T-helper 17 cell (primary cell): ENCODE measurements at places on chromosomes 2 and 18. TPM values are rescaled to one million over a fixed set of nuclear protein-coding genes. Genes with fewer than 3 reads are reported as not detected.
A peak's percentile ranks its signal among the peaks of the same experiment; 100 is the strongest.

The FLACC1 gene
- 4.5 TPM for total RNA-seq

The CYP27C1 gene
- not detected for total RNA-seq

DNA sequence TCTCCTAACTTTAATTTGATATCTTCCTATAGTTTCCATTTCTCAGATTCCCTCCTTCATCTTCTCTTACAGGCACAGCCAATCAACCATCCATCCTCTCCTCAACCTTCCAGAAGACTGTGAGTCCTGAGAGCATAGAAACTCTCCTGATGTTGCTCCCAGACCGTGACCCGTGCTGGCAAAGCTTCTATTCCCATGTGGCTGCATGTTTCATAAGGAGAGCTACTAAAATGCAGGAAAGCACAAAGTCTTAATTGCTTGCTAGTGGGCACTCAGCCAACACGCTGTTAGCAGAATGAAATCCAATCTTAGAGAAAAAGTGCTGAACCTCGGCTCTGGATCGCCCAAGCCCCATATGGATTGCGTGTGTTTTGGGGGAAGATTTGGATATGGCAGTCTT lies 1244.7 kb upstream of the ZEB2 start:
- no peak for DNase-seq

The PARD6G gene
- total RNA-seq = 3.5 TPM

DNA sequence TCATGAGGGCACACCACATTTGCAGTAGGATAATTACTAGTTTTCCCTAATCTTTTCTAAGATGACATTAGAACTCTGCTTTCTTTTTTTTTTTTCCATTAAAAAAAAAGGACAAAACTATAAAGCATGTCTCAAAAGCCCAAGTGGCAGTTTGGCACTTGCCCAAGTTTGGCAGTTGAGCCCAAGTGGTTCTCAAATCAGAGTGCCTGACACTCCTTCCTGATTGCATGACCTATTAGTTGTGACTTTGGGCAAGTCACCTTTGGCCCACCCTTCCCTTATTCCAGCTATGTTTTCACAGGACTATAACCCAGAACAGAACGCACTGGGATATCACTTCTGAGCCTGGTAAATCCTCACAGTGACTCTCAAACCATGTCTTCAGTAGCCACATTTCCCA lies 273.0 kb downstream of the CCDC85A start:
- no peak for DNase-seq

- DNase-seq = no peak
These were observed 497.1 kb upstream of the KLHL29 start for GRCh38 chr2:22887845-22888244.

DNA sequence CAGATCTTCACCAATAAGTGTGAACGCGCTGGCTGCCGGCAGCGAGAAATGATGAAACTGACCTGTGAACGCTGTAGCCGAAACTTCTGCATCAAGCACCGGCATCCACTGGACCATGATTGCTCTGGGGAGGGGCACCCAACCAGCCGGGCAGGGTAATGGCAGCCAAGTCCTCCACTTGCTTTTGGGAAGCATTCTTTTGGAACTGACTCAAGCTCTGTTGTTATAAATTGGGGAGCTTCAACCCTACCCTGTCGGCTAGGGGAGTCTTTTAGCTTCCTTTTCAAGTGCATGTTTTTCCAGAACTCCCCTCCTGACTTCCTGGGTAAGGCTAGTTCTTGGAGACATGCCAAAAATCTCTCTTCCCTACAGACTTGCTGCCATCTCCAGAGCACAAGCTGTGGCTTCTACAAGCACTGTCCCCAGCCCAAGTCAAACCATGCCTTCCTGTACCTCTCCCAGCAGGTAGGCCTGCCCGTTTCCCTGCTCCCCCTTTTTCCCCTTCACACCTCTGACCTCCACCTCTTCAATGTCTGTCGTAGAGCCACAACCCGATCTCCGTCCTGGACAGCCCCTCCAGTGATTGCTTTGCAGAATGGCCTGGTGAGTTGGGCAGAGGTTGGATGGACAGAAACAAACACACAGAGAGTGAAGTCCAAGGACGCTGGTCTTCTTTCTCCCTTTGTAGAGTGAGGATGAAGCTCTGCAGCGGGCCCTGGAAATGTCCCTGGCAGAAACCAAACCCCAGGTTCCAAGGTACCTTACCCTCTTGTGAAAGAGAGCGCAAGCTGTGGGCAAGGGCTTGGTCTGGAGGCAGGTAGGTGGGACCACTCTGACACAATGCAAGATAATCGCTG lies 1.5 kb downstream of the ZFAND2B start:
- DNase-seq = no peak

The LHCGR gene
- not detected for total RNA-seq

GRCh38 chr2:205482399-205483081 lies 199.8 kb upstream of the NRP2 start:
- DNase-seq = no peak

GRCh38 chr2:222912776-222913175 lies 51.9 kb downstream of the ACSL3 start:
- no peak for DNase-seq

DNA sequence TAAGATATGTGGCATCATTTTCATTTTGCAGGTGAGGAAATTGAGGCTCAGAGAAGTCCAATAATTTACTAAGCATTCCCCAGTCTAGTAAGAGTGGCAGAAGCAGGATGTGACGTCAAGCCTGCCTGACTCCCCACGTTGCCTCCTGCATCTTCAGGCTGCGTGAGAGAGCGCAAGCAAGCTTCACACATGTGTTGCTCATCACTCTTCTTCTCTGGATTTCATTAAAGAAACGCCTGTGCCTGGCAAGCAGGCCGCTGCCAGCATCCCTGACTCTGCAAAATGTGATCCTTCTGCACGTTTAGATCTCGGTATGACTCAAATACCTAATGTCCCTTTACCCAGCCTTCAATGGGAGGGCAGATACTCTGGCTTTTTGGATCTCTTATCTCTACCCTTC lies 96.8 kb downstream of the PRKCE start:
- DNase-seq = no peak

The GPD2 gene
- 12.7 TPM for total RNA-seq

DNA sequence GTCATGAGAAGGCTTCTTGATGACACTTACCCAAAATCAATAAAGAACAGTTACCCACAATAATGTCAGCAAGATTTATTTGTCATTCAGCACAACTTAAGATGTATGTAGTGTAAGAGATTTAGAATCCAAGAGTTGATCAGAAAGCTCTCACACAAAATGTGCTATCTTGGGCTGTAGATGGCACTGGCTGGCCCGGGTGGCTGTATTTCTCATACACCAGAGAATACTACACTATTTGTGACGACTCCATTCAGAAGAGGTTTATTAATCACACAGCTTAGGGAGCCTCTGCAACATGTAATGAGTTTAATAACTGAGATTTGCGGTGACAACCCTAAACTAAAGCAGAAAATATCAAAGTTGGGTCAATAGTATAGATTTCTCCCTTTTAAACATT lies 530.4 kb upstream of the KLHL29 start:
- no peak for DNase-seq

The SNX17 gene
- 75.7 TPM for total RNA-seq

GRCh38 chr18:22899421-22899820 lies 33.7 kb upstream of the RBBP8 start:
- no peak for DNase-seq

The OSR1 gene
- not detected for total RNA-seq

The GCG gene
- not detected for total RNA-seq

DNA sequence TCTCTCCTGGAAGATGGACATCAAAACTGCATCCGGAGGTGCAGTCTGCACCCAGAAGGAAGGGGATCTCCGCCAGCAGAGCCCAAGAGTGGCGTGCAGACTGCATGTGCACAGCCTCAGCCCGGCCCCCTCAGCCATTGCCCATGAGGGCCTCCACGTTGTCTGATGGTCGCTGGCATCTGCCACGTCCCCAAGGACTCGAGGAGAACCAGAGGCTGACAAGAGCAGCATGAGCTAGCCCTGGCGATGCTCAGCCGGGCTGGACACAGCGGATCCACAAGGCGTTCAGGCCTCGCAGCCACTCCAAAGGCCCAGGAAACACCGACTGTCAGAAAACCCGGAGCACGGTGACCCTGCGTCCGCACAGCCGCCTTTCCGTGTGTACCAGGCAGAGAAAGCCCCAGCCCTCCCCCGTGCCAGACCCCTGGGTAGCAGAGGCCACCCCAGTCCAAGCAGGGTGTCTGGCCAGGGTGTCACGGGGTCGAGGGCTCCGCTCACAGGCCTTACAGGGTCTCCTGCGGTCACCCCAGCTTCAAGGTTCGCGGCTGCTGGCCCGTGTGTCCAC lies 48.3 kb downstream of the SLC66A2 start:
- peak; percentile 7 for DNase-seq

The CAD gene
- 30.0 TPM for total RNA-seq

The RPE gene
- total RNA-seq = 12.4 TPM

DNA sequence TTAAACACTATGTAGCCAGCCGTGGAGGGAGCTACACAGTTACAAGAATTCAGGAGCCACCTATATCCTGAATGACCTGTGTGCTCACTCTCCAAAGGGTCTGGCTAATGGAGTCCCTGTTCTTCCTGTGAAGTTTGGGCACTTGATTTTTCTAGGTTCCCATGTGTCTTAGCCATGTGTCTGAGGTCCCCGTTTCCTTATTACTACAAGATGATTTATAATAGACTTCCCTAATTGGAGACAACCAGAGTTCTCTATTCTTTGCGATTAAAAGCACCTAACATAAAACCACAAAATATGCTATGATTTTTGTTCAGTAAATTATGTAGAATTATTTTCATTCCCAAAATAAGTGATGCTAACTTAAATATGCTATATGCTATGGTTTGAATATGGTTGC lies 83.4 kb downstream of the PDK1 start:
- DNase-seq = no peak

The CACNB4 gene
- total RNA-seq = 0.37 TPM

DNA sequence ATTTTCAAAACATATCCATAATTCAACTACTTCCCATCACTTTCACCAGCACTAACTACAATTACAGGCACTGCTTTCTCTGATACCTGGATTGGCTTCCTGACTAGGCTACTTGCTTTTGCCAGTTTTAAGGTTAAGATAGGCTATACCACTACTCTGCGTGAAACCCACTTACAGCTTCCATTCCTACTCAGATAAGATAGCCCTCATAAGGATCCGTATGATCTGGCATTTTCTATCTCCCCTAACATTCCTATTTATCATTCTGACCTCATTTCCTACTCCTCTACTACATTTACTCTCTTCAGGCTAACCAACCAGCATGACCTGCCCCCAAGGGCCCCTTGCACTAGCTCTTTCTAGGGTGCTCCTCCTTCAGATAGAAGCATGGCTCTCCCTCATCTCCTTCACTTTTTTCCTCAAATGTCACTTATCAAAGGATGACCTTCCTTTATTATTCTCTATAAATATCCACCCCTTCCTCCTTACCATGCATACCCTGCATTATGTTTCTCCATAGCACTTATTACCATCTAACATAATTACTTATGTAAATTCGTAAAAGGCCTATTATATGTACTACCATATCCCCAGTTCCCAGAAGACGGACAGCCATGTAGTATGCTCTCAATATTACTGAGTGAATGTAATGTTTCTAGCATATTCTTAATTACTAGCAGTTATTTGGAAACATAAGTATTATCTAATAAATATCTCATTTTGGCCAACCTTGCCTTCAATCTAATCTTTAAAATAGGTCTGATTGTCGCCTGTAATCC lies 4.4 kb downstream of the TIA1 start:
- DNase-seq = no peak

The GCKR gene
- not detected for total RNA-seq

GRCh38 chr2:62556086-62556485 lies 50.1 kb upstream of the TMEM17 start:
- no peak for DNase-seq
